ENCODE measurements at places on chromosomes 16 and 17.

DNA sequence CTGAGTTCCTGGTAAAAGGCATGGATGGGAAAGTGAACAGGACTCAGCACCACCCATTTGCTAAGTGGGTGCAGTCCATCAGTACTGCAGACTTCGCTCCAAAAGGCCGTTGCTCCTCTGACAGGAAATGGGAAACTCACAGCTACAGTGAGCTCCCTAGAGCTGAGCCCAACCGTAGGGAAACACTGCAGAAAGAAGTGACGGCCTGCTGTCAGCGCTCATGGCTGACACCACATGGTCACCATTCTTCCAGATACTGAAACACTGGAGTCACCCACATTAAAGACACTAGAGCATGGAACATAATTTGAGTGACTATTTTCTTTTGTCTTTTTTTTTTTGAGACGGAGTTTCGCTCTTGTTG lies 31.9 kb downstream of the UBE2O start:
- peak; percentile 8 for DNase-seq

DNA sequence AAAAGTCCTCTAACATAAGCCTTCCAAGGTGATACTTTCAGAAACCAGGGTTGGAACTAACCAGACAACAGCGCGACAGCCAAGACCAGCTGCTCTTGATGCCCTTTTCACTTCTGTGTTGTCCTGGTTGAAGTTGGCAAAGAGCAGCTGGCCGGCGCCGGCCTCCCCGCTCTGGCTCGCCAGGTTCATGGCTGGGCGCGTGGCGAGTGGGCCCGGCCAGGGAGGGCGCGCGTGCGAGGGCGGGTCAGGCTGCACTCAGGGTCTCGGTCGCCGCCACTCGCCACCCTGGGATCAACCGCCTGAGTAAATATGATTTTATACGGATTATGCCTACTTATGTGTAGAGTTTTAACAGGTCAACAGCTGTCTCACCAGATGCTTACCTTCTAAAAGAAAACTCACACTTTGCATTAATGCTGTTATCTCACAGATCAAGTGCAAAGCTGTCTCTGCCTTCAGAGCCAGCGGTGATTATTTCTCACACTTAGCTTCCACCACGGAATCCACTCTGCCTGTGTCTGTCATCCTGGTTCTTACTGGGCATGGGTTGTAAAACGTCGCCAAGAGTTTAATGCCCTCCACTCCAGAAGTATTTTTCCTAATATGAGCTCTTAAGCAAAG lies 13.5 kb downstream of the KCTD2 start:
- no peak for DNase-seq

DNA sequence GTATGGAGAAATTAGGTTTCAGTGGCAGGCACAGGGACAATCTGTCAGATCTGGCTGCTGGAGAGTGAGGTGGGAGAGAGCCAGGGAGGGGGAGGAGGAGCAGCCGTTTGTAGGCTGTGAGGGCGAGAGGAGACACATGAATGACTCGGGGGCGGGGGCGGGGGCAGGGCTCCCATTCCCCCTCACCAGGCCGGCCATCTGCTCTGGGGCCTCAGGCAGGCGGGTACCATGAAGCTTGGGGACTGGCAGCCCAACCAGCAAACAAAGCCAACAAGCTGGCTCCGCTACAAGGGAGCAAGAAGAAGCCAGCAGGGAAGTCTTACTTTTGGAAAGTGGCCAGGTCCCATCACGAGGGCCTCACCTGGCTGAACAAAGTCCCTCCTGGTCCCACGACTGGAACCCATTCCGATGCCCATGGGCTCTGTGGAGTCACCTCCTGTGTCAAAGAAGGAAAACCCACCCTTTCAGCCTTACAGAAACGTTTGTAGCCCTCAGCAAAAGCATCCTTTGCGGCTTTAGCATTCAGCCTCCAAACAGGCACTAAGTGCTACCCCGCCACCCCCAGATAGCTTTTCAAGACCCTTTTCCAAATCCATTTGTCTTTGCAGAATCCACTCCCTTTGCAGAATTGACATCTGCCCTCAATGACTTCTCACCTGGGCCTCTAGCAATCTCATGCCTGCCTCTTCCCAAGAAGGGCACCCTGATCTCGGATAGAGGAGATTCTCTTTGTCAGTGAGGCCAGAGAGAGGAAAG lies 9.2 kb upstream of the SSTR2 start:
- DNase-seq = no peak

- DNase-seq = no peak
Observed at GRCh38 chr16:64693946-64694345, 427.9 kb downstream of the CDH11 start.

- peak; percentile 80 for DNase-seq
Observed at GRCh38 chr17:55641676-55642081, 81.0 kb downstream of the TMEM100 start.

Data from NCI-H526 (cell line).